ENCODE measurements at places on chromosomes 7 and 10. TPM values are rescaled to one million over a fixed set of nuclear protein-coding genes. Genes with fewer than 3 reads are reported as not detected.

CPA1 gene
- total RNA-seq: not detected

LARP4B gene
- total RNA-seq: 23.7 TPM

PLAC9 gene
- 2.9 TPM for total RNA-seq

WASHC2C gene
- 27.0 TPM for total RNA-seq

FAM180A gene
- not detected for total RNA-seq

DKK1 gene
- total RNA-seq: 206 TPM

TDRD1 gene
- total RNA-seq: not detected

TBXAS1 gene
- 17.6 TPM for total RNA-seq

PSD gene
- total RNA-seq: under 0.01 TPM

Data from epithelial cell of umbilical artery (primary cell).